Fibroblast of skin of scalp (primary cell): ENCODE measurements at places on chromosomes 5 and 9.

DNA sequence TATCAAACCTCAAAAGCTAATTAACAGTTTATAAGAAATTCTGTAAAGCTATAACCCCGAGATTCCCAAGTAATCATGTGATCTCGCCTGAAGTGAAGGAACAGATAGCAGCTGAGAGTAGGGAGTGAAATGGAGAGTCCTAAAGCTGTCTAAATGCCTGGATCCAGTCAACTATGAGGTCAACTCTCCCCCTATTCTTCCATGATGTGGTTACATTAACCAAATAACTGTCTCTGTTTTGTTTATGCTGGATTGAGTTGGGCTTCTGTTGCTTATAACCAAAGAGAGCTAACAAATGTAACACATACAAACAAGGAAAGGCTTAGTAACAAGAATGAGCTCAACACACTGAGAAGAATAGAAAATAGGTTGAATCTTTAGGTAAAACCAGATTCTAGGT lies 41.6 kb downstream of the GKAP1 start:
- no peak for DNase-seq

GRCh38 chr9:119827526-119827925 lies 458.3 kb upstream of the BRINP1 start:
- DNase-seq = no peak

- DNase-seq = no peak
Observed at GRCh38 chr5:89095341-89095740, 212.4 kb upstream of the MEF2C start.

DNA sequence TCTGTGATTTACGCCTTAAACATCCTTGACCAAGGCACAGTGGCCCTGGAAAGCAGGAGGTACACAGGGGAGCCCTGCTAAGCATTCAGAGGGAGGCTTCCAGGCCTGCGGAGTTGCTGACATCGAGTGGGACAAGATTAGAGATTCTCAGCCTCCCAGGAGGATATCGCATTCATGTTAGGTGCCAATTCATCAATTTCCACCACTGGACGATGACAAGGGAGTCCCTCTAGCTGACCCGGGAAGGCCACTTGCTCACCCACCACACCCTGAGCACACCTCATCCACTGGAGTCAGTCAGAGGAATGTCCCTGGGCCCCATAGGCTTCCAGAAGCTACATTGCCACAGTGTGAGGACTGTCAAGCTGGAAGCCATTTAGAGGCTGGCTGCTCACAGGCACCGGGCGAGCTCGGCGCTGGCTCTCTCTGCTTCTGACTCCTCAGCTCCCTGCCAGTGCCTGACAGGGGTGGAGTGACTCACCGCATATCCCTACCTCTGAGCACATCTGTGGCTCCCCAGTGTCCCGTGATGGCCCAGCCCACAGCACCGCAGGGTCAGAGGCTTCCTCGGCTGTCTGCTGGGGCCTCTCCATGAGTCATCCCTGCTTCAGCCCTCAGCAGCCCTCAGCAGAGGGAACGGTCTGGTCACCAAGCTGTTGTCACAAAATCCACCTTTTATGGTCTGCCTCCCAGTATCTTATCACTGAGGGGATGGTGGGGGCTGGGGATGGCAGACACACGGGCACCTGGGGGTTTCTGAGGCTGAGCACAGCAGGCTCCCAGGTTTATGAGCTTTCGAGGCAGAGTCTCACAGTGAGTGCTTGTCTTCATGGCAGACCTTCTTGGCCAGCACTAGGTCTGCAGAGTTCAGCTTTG lies 117.5 kb downstream of the ZNF608 start:
- peak; percentile 93 for DNase-seq
